ENCODE measurements at places on chromosomes 12 and 14.
A peak's percentile ranks its signal among the peaks of the same experiment; 100 is the strongest.

- DNase-seq, result no peak
Observed at GRCh38 chr14:101557811-101558738, 3.2 kb upstream of the DIO3 start.

DNA sequence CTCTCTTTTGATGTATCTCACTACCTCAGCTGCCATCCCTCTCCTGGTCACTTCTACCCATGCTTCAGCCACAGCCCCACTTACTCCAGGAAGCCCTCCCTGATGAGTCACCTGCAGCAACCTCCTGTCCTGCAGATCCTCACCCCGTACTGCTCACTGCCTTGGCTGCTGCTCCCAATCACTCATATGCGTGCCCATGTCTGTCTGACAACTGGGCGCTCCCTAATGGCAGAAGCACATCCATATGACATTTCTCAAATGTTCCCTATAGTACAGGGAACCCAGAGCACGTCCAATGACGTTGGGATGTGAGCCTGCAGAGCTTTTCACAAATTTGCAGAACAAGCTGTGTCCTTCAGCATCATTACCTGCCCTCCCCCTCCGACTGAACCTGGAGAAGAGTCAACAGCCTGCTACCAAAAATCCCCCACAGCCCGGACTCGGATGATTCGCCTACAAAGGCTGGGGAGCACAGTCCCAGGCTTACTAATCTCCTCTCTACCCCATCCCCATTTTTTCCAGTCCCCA is 90.0 kb downstream of the SINHCAF start:
- no peak for DNase-seq

DNA sequence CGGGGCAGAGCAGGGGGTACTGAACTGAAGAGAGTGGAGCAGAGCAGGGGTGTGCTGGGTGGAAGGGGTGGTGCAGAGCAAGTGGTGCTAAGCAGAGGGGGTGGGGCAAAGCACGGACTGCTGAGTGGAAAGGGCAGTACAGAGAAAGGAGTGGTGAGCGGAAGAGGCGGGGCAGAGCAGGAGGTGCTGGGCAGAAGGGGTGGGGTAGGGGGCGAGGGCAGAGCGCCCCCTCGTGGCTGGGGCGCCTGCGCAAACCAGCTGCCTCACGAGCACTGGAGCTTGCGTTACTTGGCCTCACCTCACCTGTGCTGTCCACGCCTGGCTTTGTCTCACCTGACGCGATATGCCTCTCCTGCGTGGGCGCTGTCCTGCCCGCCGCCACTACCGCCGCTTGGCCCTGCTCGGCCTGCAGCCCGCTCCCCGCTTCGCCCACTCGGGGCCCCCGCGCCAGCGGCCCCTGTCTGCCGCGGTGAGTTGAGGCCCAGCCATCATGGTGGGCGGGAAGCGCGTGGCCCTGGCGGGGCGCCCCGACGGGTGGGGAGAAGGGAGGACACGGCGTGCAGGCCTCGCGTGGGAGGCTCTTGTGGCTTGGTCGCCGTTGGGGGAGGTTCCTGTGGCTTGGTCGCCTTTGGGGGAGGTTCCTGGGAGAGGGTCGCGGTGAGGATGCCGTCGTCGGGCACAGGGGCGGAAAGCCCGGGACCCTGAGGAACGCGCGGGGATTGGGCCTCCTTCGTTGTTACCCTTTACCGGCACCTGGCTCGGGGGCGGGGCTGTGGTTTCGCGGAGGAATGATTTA is at the start of gene COX8C:
Gene COX8C, plus strand, starts transcription at position 257 of the 796 bp plus-strand sequence. Its CDS starts 87 bp downstream, at position 344.
- DNase-seq, result no peak

GRCh38 chr14:21523203-21523602 is 2.9 kb downstream of the SALL2 start:
- DNase-seq, result no peak

GRCh38 chr14:65228436-65228835 is 126.1 kb upstream of the MAX start:
- DNase-seq, result no peak

GRCh38 chr12:12909995-12910420 is 18.6 kb downstream of the GPRC5A start:
- no peak for DNase-seq

GRCh38 chr12:120583478-120584030 is 2.4 kb upstream of the POP5 start:
- peak; percentile 84 for DNase-seq

- no peak for DNase-seq
Observed at GRCh38 chr14:32578181-32578580, 249.1 kb downstream of the AKAP6 start.

GRCh38 chr12:64029013-64029857 is 184.7 kb downstream of the SRGAP1 start:
- no peak for DNase-seq

DNA sequence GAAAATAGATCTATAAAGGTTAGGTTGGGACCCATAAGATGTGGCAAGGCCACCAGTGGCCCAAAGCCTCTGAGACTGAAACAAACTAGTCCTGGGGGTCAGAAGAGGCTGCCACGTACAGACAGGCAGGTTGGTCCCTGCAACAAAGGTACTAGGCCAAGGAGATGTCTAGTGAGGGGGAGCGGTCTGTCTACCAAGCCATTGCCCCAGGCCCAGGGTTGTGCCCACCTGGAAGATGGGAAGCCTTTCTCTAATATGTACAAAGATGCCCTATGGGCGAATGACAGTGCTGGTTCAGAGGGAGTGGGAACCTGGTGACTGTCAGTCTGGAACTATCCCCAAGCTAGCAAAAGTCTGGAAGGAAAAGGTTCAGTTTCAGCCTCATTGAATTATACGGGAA is 233.2 kb downstream of the RBM19 start:
- DNase-seq, result no peak

GRCh38 chr14:20848316-20848954 is 42.8 kb upstream of the RNASE3 start:
- no peak for DNase-seq

GRCh38 chr14:76405627-76406026 is 29.7 kb downstream of the ESRRB start:
- DNase-seq, result no peak

GRCh38 chr12:121580959-121581685 is at the start of gene KDM2B:
Gene KDM2B (minus strand): TSS chr12:121581023. CDS start chr12:121580911, 112 bp downstream.
- peak; percentile 22 for DNase-seq

- no peak for DNase-seq
Observed at GRCh38 chr14:78007160-78007559, 163.0 kb upstream of the NRXN3 start.

- no peak for DNase-seq
Observed at GRCh38 chr14:103887170-103887501, 39.8 kb upstream of the PPP1R13B start.

GRCh38 chr14:76133103-76133502 is 18.6 kb upstream of the GPATCH2L start:
- DNase-seq, result no peak

DNA sequence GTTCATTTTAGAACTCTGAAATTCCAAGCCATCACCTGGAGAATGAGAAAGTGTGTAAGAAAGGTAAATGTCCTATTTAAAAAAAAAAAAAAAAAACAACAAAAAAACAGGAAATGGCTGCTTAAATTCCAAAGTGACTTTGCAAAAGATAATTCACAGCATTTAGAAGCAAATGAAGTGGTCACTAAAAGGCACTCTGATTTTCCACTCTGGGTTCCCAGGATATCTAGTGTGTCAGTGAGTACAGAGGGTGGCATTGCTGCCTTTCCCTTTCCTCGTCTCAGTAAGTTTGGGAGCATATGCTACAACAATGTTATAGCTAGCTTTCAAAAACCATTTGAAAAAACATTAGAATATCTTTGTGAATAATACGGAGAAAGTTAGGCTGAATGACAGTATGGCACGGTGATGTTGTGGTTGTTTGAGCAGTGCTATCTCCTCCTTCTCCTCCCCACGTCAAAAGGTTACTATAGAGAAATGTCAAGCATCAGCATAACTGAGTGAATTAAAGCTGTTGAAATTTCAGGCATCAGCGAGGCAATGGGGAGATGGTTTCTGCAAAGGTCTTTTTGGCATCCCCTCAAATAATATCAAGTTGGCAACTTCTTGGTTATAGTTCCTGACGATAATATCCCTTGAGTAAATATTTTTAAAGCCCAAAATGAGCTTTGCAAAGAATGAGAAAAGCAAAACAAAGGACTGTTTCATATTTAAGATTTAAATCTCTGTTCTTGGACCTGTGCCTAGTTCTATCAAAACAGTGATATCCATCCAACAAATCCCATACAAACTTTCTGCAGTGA is 164.5 kb upstream of the E2F7 start:
- DNase-seq, result no peak

DNA sequence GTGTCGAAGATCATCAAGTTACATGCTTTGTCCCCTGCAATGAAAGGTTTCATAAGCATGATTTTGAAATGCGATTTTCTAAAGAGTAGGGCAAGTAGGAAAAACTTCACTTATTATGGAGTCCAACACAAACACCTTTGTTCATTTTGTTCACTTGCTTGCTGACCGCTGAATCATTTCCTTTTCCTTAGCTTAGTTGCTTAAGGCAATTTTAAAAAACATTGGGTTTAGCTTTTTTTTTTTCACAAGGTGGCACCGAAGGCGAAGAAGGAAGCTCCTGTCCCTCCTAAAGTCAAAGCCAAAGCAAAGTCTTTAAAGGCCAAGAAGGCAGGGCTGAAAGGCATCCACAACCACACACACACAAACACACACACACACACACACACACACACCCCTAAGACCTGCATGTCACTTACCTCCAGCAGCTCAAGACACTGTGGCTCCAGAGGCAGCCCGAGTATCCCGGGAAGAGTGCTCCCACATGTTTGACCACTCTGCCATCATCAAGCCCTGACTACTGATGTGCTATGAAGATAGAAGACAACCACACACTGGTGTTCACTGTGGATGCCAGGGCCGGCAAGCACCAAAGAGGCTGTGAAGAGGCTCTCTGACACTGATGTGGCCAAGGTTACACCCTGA is 11.4 kb downstream of the MANSC1 start:
- DNase-seq, result no peak

DNA sequence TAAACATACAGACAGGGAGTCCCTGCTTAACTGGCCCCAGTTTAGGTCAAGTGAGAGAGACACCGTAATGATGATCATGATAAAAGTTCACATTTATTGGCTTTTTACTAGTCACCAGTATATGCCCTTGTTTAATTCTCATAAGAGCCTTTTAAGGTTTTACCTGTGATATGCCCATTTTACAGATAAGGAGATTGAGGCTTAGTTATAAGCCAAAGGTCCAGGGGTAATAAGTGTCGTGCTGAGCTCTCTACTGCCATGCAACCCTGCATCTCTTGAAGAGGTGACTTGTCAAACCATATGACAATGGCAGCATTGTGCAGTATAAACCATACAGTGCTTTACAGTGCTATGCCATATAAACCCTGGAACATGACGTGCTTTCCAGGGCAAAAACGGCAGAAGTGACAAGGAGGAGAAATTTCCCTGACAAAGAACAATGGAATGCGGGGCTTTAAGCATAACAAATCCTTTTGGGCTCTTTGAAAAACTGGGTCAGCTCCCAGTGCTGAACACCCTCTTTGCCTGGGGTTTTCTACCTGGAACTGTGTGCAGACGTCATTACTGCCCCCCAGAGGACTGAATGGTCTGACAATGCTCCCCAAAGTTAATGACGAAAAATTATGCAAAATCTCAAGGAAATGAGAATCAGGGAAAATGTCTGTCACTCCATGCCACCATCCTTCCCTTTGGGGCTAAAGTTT is 59.7 kb upstream of the C14orf132 start:
- no peak for DNase-seq

GRCh38 chr12:59737725-59738463 is 142.1 kb downstream of the SLC16A7 start:
- no peak for DNase-seq

GRCh38 chr12:64457032-64457431 is 5.1 kb downstream of the TBK1 start:
- DNase-seq, result no peak

GRCh38 chr12:9948606-9949296 is 16.6 kb upstream of the CLEC2A start:
- DNase-seq, result no peak

DNA sequence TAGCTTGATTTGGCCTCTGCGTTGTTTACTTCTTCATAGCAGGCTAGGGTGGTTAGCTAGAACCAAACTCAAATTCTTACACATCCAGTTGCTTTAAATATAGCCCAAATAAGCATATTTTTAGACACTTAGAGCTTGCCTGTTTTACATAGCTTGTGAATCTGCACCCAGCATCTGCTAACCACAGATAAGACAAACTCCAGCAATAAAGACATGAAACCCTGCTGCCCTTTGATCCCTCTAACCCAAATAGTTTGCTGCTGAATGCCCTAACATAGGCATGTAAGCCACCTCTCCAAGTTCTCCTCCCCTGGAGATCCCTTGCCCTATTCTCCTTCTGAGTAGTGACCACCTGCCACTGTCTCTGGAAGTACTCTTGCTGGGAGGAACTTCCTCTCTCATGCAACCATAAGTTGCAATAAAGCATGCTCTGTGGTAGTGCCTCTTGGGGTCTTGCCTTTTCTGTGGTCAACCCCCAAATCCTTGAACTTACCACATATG is 185.6 kb downstream of the TMEM117 start:
- no peak for DNase-seq

- no peak for DNase-seq
Observed at GRCh38 chr12:71636704-71637115, 26.9 kb downstream of the ZFC3H1 start.

DNA sequence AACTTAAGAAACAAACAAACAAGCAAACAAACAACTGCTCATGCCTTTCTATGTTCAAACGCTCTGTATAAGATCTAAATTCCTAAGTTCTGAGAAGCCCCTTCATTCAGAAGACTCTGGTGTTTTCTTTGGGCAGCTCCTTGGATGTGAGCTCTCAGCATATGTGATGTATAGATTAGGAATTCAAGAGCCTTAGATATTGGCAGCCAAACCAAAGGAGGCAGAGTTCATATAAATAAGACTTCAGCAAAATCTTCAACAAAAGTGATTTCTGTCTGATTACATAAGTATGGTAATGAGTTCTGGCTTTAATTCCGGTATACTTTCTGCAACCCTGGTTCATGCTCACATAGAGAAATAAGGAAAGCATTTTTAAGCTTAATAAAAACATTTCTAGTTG is 145.6 kb downstream of the DYRK2 start:
- DNase-seq, result no peak

- DNase-seq, result no peak
Observed at GRCh38 chr12:125092872-125093680, 27.8 kb downstream of the AACS start.

DNA sequence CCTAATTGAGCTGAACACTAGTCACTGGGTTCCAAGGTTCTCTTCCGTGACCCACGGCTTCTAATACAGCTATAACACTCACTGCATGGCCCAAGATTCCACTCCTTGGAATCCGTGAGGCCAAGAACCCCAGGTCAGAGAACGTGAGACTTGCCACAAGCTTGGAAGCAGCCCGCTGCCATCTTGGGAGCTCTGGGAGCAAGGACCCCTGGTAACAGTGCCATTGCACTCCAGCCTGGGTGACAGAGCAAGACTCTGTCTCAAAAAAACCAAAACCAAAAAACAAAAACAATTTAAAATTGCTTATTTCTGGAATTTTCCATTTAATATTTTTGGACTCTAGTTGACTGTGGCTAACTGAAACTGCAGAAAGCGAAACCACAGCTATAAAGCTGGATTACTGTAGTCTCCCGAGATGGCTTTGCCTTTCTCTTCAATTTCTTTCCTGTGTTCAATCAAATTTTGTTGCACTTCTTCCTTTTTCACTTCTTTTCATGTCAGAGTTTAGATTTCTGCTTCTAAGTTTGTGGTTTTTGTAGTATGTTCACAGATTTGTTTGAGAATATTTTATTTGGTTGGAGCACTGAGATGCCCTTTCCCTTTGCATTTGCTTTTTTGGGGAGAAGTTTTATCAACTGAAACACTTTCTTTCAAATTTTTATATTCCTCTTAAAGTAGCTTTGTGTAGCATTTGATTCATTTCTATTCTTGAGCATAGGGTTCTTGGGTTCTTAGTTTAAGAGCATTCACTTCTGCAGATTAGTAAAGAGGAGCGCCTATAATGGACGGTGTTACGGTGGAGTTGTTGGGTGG is 44.6 kb downstream of the DDHD1 start:
- no peak for DNase-seq

Measured in stimulated activated CD4-positive, alpha-beta T cell treated with anti-CD3 and anti-CD28 coated beads, Interleukin-12 subunit alpha, Interleukin-12 subunit beta, amount 100 ng/mL, for 4 hours (primary cell).